Testis (tissue), 5 donors: ENCODE measurements at places on chromosomes 1 and 21. TPM values are rescaled to one million over a fixed set of nuclear protein-coding genes. Genes with fewer than 3 reads are reported as not detected.

DNA sequence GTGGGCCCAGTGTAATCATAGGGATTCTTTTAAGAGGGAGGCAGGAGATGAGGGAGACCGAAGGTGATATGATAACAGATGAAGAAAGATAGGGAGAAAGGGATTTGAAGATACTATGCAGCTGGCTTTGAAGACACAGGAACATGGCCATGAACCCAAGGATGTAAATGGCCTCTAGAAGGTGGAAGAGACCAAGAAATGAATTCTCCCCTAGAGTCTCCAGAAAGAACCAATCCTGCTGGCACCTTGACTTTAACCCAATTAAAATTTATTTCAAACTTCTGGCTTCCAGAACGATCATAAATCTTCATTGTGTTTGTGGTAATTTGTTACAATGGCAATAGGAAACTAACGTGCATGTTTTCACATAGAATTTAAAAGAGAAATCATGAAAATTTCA, 95.0 kb upstream of the GORAB start:
- no peaks in the 10 kb centered on the region for H3K36me3 ChIP-seq
- no peak for DNase-seq
- H3K4me3 ChIP-seq = no peak overlapping the region
- H3K4me1 ChIP-seq = no peaks in the 10 kb centered on the region
- no peak overlapping the region for H3K27ac ChIP-seq

DNA sequence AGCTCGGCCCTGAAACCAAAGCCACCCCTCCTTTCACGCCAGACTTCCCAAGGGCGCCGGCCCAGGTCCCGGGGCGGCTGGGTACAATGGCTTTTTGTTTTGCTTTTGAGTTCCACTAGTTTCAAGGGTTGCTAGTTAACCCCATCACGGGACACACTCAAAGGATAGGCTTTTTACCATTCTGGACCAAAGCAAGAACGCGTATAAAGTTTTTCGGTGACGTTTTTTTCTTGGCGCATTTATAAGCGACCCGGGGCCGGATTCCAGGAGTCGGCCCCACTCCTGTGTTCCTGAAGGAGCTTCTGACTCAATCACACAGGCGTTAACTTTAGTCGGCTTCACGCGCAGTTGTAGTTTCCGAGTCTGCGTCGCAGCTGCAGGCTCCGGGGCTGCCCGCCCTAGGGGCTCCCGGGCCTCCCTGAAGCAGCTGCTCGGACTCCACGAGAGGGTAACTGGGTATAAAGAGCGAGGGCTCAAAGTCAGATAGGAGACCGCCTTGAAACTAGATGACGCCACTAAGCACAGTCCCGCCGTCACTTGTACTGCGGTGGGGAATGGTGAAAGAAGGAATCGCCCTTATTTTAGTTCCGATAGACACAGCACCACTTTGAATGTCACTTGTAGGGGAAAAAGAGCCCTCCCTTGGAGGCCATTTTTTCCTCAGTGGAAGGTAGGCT, 707 bp upstream of the KLHL21 start:
- no peak for DNase-seq
- peak overlapping the region; percentile 96 for H3K4me3 ChIP-seq
- H3K27ac ChIP-seq = peak overlapping the region; percentile 99
- H3K4me1 ChIP-seq = peaks cover 36% of the 10 kb centered on the region
- no peaks in the 10 kb centered on the region for H3K27me3 ChIP-seq

GRCh38 chr1:42978317-42979035, 19.8 kb upstream of the SLC2A1 start:
- no peaks in the 10 kb centered on the region for H3K36me3 ChIP-seq
- H3K4me1 ChIP-seq = no peaks in the 10 kb centered on the region
- H3K4me3 ChIP-seq = no peak overlapping the region
- H3K27ac ChIP-seq = no peak overlapping the region

DNA sequence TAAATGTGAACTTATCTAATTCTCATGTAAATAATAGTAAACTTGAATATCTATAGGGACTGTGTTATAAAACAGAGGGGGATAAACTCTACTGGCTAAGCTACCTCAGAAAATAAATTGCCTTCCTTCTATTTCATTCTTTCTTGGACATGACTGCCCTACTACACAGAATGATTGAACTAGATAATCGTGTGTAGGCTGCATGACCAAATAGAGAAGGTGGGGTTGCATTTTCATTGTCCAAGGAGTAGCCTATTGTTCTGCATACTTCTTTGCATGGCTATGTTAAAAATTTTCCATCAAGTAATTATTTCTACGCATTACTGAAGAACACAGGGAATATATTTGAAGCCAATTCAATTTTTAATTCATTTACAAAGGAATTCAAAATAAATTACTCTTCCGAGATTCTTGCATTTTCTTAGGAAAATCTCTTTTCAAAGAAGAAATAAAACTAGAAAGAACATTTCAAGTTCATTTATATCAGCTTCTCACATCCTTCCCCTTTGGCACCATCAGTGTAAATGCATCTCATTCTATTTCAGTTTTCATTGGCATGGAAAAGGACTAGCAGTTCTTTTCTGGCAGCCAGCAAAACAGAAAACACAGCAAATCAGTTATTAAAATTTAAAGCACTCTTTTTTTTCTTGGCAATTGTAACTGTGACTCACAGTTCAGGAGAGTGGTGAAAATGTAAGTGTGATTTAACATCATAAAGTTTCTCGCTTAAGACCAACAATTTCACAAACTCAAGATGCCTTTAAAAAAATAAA, 714.7 kb downstream of the NCAM2 start:
- peaks cover 7% of the 10 kb centered on the region for H3K4me1 ChIP-seq
- no peak overlapping the region for H3K4me3 ChIP-seq
- no peaks in the 10 kb centered on the region for H3K27me3 ChIP-seq

DNA sequence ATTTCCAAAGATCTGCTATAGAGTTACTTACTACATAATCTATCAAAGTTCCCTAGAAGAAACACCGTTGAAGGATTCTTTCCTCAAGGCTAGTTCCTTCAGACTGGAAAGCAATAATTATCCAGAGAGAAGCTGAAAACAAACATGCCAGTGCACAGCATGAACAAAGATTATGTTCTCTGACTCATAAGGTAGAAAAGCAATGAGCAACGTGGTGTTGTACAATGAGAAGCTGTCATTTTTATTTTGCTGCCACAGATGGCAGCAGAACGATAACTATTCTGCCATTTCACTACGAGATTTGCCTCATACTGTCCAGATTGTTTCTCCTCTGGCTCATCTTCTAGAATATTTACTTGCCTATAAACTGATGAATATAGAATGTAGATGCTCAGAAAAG, 10.7 kb downstream of the EXTL2 start:
- H3K27ac ChIP-seq = no peak overlapping the region
- H3K27me3 ChIP-seq = no peaks in the 10 kb centered on the region
- no peaks in the 10 kb centered on the region for H3K36me3 ChIP-seq

GRCh38 chr21:34545079-34545884, 33.3 kb upstream of the KCNE1 start:
- H3K4me1 ChIP-seq = no peaks in the 10 kb centered on the region
- H3K4me3 ChIP-seq = no peak overlapping the region
- H3K36me3 ChIP-seq = no peaks in the 10 kb centered on the region
- H3K27ac ChIP-seq = no peak overlapping the region
- peak; percentile 19 for DNase-seq

The FMN2 gene
- total RNA-seq = 3.8 TPM
